ENCODE measurements at places on chromosomes 3 and 15.

DNA sequence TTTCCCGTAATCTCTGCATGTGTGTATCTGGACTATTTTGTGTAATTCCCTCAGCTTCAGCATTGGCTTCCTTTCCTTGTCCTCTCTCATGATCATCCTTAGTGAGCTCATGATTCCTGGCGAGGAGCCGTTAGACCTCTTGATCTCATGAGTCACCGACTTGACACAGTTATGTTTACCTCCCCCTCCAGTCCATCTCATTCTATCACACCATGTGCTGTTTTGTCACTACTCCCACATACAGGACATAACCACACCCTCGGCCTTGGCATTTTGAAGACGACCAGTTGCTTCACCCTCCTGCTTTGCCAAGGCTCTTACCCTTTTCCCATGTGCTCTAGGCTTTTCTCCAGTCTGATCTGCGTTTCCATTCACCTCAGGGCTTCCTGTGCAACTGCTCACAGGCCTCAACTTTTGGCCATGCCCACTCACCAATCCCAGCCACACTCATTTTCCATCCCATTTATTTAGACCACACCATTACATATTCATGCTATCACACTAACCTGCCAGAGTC is 41.5 kb downstream of the CP start:
- DNase-seq, result no peak

DNA sequence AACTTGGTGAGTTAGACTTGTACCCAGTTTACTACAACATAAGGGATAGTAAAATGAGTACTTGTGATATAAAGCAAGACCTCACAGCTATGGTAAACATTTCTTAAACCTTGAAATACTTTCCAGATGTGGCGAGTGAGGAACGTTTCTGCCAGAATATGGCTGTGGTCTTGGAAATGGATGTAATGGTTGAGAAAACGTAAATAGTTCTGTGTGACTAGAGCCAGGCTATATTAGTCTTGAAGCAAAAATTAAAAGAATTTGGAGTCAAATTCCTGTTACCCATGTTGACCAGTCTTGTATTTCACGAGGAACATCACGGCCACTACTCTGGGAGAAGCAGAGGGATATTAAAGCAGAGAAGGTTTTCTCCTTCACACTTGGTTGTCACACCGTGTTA is 15.3 kb downstream of the OR4F15 start:
- DNase-seq, result no peak

DNA sequence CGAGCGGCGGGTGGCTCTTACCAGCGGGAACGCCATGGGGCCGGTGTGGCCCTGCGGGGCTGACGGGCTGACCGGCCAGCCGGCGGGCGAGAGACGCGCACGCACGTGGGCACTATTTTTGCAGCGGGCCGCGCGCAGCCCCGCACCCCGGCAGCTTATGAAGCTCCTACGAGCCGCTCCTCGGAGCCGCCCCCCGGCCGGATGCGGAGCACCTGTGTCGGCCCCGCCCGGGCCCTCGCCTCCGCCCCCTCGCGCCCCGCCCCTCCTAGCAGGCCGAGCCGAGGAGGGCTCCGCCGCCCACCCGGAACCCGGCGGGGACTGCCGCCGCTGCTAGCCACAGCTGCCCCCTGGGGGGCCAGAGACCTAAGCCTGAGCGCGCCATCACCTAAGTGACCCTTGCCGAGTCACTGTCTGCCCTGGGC is 683 bp upstream of the CPEB1 start:
- DNase-seq, result peak; percentile 8

DNA sequence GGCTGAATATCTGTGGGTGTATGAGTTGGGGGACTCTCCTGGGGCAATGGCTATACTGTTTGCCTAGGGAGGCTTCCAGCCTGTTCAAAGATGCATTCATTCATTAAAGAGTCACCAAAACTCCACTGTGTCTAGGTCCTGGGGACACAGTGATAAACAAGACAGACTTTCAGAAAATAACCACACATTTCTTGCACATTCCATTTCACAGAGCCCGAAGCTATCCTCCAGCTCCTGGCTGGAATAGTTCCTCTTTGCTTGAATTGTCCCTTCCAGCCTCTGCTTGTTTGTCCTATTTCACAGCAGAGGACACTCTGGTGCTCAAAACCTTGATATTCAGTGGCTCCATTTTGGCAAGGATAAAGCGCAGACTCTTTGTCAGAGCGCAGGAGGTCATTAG is 61.7 kb upstream of the ITGA11 start:
- DNase-seq, result no peak

- DNase-seq, result no peak
Measured at GRCh38 chr15:97708252-97708651, 252.3 kb upstream of the ARRDC4 start.

GRCh38 chr3:108387063-108387462 is 90.7 kb downstream of the HHLA2 start:
- DNase-seq, result no peak

DNA sequence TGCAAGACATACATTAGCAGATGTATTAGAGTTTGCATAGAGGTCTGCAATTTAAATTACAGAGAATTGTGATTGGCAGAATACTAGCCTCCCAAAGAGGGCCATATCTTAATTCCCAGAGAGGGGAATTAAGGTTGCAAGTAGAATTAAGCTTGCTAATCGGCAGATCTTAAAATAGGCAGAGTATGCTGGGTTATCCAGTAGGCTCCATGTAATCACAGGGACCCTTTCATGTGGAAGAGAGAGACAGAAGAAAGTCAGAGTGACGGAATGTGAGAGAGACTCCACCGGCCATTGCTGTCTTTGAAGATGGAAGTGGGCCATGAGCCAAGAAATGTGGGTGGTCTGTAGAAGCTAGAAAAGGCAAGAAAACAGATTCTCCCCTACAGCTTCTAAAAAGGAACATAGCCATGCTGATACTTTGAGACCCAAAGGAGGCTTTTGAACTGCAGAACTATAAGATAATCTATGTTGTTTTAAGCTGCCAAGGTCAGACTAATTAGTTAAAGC is 38.8 kb downstream of the IMPG2 start:
- DNase-seq, result no peak

GRCh38 chr15:74206801-74207281 is 4.3 kb upstream of the STRA6 start:
- DNase-seq, result no peak

GRCh38 chr3:68004091-68004490 is 349.7 kb upstream of the SUCLG2 start:
- no peak for DNase-seq

- DNase-seq, result no peak
Measured at GRCh38 chr3:36701249-36701572, 63.1 kb downstream of the DCLK3 start.

GRCh38 chr3:83321891-83322290 is 1560.4 kb upstream of the GBE1 start:
- DNase-seq, result no peak

GRCh38 chr3:169984292-169984691 is 17.7 kb downstream of the SEC62 start:
- no peak for DNase-seq

DNA sequence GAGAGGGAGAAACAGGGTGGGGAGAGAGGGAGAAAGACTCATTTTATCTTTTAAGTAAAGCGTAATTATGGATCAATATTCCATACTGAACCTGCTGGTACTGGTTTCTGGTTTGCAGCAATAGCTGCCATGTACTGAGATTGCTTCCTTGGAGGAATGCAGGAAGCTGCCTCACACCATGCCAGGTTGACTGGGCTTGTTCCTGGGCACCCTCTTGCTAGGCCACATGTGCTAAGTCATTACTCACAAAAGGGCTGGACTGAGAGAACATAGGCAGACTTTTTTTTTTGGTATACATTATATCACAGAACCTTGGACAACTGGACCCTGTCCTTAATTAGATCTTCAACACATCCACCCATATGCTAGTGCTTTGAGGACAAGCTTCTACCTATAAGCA is 193.4 kb downstream of the ZNF621 start:
- DNase-seq, result no peak

DNA sequence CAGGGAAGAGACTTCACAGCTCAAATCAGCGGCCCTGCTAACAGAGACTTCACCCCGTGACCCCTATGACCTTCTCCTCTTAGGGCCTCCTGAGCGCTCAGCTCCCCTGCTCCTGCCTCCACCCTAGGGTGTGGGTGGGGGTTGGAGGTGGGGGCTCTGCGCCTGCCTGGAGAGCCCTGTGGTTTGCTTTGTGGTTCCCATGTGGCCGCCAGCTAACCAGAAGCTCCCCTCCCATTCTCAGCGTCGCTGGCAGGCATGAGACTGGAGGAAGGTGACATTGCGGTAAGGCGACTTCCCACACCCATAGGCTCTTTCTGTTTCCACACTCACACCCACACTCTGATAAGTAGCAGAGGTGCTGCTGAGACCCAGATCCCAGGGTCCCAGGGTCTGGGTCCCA is 27.6 kb downstream of the XYLB start:
- no peak for DNase-seq

- DNase-seq, result no peak
Measured at GRCh38 chr3:176655404-176656094, 541.7 kb downstream of the TBL1XR1 start.

GRCh38 chr3:145457825-145458552 is 703.0 kb downstream of the PLOD2 start:
- DNase-seq, result no peak

DNA sequence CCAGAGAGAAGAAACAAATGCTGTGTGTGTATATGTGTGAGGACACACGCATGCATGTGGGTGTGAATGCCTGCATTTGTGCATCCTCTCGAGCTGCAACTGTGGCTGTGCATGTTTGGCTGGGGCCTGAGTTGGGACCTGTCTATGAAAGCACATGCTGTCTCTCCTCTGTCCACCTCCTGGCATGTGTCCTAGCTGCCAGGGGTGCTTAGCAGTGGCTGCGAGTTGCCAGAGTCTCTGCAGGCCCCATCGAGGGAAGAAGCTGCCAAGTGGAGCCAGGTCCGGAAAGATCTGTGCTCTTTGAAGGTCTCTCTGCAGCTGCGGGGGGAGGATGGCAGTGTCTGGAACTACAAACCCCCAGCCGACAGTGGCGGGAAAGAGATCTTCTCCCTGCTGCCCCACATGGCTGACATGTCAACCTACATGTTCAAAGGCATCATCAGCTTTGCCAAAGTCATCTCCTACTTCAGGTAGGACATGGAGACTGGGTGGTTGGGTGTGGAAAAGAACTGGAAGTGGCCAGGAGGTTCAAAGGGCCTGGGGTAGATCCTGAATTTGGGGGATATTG is 30.7 kb downstream of the NR1I2 start:
- DNase-seq, result no peak

GRCh38 chr15:36371509-36371908 is 207.9 kb upstream of the CDIN1 start:
- DNase-seq, result no peak

DNA sequence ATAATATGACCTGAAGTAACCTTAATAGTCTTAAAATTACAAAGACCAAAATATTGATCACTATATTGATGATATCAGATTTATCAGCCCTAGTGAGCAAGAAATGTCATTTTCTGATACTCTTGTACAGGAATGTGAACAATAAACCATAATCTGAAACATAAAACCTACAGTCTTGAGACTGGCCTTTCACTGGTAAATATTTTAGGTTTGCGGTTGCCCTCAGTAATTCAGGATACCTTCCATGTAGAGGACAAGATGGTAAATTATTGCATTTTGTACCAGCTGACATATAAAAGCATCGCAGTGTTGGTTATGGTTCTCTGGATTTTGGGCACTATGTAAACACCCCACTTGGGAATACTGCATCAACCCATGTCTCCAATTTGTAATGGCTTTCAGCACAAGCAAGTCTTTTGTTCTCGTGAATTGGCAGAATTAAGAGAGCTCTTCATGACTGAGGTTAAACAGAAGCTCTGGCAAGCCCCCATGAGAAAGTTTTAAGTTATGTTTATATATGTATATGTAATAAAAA is 128.5 kb downstream of the LMLN start:
- DNase-seq, result no peak

DNA sequence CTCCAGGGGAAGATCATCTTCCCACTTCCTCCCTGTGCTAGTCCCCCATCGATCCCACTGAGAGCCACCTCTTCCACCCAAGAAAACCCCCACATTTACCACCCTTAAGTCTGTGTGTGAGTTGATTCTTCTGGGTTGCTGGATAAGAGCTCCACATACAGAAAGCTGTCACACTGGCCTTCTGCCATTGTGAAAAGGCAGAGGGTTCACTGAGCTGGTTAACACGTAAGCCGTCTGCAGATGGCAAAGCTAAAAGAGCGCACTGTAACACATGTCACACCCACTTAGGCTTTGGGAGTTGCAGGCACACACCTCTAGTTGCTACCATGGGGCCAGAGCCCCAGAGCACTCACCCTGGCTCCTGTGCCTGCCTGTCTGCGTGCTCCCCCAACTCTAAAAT is 309.8 kb upstream of the LRRC3B start:
- DNase-seq, result no peak

GRCh38 chr3:46929324-46929723 is 47.2 kb downstream of the CCDC12 start:
- DNase-seq, result no peak

DNA sequence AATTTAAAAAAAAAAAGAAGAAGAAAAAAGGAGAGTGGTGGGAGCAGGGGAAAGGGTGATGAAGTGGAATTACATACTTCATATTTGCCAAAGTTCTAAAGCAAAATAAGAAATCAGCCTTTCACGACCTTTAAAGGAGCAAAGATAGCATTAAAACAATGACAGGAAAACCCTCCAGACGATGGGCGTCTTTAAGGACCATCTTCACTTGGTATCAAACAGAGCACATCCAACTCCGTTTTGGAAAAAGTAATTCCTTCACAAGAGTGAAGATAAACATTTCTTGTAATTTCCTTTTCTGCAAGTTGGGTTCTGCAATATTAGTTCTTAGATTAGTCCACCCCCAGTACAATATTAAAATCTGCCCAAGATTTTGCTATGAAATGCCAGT is 32.8 kb downstream of the FRMD4B start:
- no peak for DNase-seq

DNA sequence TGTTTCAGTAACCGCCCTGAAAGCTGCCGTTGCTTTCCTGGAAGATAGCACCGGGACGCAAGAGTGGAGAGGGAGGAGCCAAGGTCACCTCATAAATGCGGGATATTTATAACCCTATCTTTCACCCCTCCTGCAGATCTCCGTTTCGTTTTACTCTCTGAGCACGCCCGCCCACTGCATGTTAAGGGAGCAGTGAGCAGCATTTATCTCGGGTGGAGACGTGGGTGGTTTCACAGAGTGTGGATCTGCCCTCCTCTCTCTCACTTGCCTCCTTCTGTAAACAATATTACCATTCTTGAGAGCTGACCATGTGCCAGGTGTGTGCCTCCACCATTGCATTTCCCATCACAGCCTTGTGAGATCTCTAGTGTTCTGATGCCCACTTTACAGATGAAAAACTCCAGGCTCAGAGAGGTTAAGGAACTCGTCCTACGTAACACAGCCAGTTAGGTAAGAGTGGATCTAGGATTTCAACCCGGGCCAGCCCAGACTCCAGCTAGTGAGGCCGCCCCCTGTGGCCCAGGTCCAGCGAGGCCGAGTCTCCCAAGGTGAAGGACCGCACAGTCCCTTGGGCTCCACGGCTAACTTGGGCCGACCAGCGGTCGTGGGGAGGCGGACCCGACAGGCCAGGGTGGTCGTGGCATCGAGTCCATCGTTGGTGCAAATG is 16.9 kb upstream of the SEMA4B start:
- DNase-seq, result no peak

- peak; percentile 68 for DNase-seq
Measured at GRCh38 chr3:129249284-129250065, at the start of gene COPG1. Gene COPG1 (plus strand): TSS chr3:129249606. CDS start chr3:129249710, 104 bp downstream.
